HepG2 (cell line): ENCODE measurements at places on chromosomes 7 and 10. TPM values are rescaled to one million over a fixed set of nuclear protein-coding genes. Genes with fewer than 3 reads are reported as not detected.

GRCh38 chr10:124196659-124197058, 103.3 kb upstream of the CHST15 start:
- DNase-seq, result no peak

- no peak for DNase-seq
Observed at GRCh38 chr7:31437250-31437865, 76.5 kb upstream of the ITPRID1 start.

DNA sequence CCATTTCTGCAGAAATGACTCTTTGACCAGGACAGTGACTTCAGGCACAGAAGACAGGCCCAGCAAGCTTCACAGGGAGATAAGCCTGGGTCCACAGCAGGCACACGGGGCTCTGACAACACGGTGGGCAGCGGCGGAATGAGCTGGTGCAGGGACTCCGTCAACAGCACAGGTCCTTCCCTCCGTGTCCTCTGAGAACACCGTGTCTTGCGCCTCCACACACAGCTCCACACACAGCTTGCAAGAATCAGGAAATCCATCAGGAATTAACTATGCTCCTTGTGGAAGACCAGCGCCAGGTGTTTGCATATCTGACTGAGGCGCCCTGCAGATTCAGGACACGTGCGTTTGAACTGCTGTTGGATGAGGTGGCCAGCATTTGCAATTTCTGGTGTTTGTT, 39.6 kb downstream of the TCERG1L start:
- no peak for DNase-seq

TRUB1 gene
- 7.6 and 10.6 TPM in 2 replicates for polyA plus RNA-seq

GRCh38 chr10:91287912-91288311, 67.4 kb downstream of the PCGF5 start:
- no peak for DNase-seq
